ENCODE measurements at places on chromosomes 16 and 17.

DNA sequence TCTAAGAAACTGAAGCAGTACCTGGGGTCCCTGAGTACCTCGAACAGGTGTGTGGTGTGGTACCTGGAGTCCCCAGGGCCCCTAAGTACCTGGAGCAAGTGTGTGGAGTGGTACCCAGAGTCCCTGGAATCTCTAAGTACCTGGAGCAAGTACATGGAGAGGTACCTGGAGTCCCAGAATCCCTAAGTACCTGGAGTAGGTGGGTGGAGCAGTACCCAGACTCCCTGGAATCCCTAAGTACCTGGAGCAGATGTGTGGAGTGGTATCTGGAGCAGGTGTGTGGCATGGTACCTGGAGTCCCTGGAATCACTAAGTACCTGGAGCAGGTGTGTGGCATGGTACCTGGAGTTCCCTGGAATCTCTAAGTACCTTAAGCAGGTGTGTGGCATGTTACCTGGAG, 22.5 kb upstream of the MED9 start:
- no peak for DNase-seq

- DNase-seq = peak; percentile 79
Observed at GRCh38 chr16:17342031-17342430, 128.7 kb downstream of the XYLT1 start.

DNA sequence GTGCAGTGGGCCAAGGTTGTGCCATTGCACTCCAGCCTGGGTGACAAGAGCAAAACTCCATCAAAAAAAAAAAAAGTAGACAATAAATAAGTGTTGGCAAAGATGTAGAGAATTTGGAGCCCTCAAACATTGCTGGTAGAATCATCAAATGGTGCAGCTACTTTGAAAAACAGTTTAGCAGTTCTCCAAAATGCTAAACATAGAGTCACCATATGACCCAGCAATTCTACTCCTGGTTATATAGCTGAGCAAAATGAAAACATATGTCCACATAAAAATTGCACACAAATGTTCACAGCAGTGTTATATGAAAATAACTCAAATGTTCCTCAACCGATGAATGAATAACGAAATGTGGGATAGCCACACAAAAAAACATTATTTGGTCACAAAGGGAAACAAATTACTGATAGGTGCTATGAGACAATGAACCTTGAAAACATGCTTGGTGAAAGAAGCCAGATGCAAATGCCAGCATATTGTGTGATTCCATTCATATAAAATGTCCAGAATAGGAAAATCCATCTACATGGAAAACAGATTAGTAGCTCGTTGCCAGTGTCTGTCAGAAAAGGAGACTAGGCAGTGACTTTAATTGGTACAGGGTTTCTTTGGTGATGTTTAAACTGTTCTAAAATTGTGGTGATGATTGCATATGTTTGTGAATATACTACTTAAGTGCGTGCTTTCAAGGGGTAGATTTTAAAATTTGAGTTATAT, 12.7 kb upstream of the RABEP1 start:
- DNase-seq = no peak

DNA sequence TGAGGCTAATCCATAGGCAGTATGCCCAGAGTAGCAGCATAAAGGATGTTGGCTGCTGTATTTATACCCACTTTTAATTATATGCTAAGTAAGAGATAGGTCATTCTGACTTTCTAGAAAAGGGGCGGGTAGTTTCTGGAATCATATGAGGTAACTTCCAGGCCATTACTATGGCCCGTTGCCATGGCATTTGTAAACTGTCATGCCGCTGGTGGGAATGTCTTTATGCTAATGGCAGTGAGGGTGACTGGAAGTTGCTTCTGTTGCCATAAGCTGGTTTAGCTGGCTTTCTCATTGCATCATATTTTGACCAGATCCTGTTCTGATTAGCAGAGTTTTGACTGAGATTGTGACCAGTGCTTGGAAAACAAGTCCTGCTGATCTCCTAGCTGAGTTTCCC, 929.6 kb upstream of the CDH8 start:
- DNase-seq = no peak

Measured in GF-D8 (cell line).